ENCODE measurements at places on chromosomes 1 and 21. TPM values are rescaled to one million over a fixed set of nuclear protein-coding genes. Genes with fewer than 3 reads are reported as not detected.

Gene TRMT1L
- 16.1 TPM for total RNA-seq

Gene COL8A2
- total RNA-seq: 0.78 TPM

Gene SPRR1B
- total RNA-seq: not detected

Gene NBPF9
- 22.1 TPM for total RNA-seq

Gene KCNE1
- 0.53 TPM for total RNA-seq

Gene RAD54L
- total RNA-seq: 18.9 TPM

Gene PROX1
- 4.0 TPM for total RNA-seq

Gene GJB4
- total RNA-seq: not detected

Gene OR2AK2
- not detected for total RNA-seq

Gene AIRE
- total RNA-seq: 0.11 TPM

Gene OR2T35
- total RNA-seq: not detected

Gene AGT
- not detected for total RNA-seq

Gene NR1I3
- not detected for total RNA-seq

Gene PTPN22
- not detected for total RNA-seq

Gene CD1E
- total RNA-seq: not detected

Gene EXOSC10
- total RNA-seq: 103 TPM

Gene MAP3K21
- total RNA-seq: 0.95 TPM

Gene LRRC39
- 0.40 TPM for total RNA-seq

Gene HES2
- total RNA-seq: 13.3 TPM

Gene GIPC2
- 9.6 TPM for total RNA-seq

Gene ANKRD65
- total RNA-seq: 0.38 TPM

Gene C1orf185
- not detected for total RNA-seq

Gene PER3
- total RNA-seq: 3.6 TPM

Gene COL16A1
- total RNA-seq: 2.7 TPM

Gene PTAFR
- 0.18 TPM for total RNA-seq

Gene PLPPR4
- total RNA-seq: not detected

Gene RNU1-1
- 2,019 TPM for total RNA-seq

Gene TESK2
- total RNA-seq: 2.1 TPM

Gene KCNA3
- total RNA-seq: not detected

Gene AVPR1B
- not detected for total RNA-seq

Gene PPFIA4
- 0.16 TPM for total RNA-seq

Gene GBP4
- total RNA-seq: 7.6 TPM

Gene SETD4
- total RNA-seq: 19.6 TPM

Gene RXRG
- not detected for total RNA-seq

Gene MPL
- total RNA-seq: 0.18 TPM

Gene NR0B2
- not detected for total RNA-seq

Gene FCRL4
- not detected for total RNA-seq

Gene FAM151A
- total RNA-seq: not detected

Gene CEPT1
- 29.1 TPM for total RNA-seq
